ENCODE measurements at places on chromosomes 6 and 20.

DNA sequence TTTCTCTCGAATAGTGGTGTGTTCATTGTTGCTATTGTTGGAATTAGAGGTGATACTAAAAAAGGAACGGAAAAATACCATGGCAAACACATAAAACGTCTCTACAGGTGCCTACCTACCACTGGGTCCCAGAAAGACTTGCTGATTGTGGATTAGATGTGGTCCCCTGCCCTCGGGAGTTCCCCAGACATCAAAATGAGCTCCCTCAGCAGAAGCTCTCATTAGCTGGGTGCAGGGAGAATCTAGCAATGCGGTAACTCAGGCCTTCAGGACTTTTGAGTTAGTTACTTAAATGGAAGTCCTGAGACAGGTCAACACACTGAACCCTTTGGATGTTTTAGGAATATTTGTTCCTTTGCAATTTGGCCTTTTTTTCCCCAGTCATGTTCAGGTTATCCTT, 6.1 kb downstream of the IRF4 start:
- no peak for DNase-seq

DNA sequence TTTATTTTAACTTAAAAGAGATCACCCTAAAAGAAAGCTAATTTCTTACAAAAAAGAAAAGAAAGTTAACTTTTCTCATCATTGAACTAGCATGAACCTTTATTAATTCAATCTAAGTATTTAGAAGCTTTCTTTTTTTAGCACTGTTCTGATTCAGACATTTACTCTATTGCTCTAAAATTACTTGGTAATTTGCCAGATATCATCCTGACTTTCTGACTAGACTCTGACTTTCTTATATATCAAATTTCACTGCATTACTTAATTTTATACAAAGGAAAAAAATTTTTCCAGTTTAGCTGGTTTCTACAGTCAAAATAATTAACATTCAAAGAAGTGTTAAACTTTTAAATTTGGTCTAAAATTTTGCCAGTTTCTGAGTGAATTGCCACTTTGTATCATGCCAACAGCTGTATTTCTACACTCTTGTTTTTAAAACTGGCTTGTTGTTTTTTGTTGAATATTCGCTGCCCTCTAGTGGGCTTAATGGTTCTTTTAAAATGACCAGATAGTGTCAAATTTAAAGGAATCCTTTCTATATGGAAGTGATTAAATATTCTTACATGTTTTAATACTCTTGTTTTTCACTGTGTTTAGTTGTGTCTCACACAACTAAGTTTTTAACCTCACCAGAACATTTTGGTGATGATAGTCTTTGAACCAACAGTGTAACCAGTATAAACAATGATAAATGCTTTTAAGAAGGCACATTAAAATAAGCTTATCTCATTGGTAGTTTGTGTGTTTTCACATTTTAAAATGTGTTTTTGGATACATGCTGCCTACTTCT, 102.0 kb downstream of the POPDC3 start:
- peak; percentile 10 for DNase-seq

DNA sequence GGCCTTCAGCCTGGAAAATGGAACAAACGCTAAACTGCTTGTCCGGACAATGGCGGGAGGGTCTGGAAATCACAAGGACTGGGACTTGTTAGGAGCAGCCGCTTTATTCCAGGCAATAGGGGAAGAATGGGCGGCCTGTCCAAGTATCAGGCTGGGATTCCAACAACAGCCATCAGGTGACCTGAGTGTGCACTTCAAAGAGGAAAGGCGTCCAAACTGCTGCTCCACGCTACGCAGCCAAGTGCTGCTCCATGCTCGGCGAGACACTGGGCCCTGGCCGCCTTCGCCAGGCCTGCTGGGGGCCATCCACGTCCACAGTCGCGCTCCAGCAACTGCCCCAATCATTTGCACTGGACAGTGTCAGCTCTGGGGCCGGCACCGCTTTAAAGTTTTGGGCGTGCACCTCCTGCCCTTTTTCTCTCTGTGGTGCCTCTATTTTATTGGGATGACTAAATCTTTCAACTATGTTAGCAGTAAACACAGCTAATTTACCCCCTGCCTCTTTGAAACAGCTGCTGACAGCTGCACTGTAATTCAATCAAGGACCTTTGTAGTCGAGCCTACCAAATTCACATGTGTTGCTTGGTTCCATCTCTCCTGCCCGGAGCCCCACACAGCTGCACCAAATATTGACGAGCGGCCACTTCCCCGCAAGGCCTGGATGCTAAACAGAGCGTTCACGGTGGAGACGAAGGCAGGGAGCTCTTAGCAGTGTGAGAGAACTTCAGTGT, 98.3 kb downstream of the BMP7 start:
- no peak for DNase-seq

DNA sequence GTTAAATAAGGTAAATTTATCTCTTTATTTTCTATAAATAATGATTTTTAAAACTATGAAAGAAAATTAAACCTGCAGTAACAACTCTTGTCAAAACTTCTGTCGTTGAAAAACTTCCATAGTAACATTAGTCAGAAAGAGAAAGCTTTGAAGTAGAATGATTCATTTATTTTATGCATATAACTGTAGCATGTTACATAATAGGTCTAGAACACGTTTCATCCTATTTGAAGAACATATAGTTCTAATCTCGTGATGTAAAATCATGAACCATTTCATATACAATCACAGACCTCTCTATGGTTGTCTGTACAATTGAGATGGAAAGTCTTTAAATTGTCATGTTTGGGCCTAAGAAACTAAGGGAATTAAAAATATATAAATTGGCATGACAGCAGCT, 61.3 kb upstream of the MYLIP start:
- no peak for DNase-seq

Data from DMS153 (cell line).